SK-N-DZ (cell line): ENCODE measurements at places on chromosomes 13 and 19.

- no peak for DNase-seq
These were observed 43.0 kb downstream of the METTL21C start for GRCh38 chr13:102651892-102652291.

DNA sequence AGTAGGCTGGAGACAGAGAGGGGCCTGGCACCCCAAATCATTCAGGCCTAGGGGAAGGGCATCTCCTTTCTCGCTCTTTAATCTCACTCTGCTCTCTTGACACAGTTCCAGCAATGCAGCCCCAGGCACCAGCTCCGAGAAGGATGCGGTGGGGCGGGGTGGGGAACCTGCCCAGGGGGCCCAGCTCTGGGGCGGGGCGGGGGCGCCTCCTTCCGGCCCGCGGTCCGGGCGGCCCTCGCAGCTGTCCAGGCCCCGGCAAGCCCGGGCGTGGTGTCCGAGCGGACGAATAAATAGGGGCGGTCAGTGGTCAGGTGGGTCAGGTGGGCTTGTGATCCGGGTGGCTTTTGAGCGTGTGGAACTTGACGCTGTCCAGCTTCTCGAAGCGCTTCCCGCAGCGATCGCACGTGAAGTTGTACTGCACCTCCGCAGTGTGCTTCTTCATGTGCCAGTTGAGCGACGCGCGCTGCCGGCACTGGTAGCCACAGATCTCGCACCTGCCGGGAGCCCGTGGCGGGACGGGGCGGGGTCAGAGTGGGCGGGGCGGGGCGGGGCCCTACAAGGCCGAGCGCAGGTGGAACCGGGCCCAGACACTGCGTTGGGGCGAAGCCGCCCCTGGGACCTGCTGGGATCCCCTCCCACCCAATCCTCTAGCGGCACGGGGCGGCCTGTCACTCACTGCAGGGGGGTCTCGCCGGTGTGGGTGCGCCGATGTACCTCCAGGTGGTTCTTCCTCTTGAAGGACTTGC is 2.7 kb upstream of the ELAVL3 start:
- DNase-seq: no peak

GRCh38 chr13:98977568-98978265 is at the start of gene DOCK9:
DOCK9 (minus strand) TSS chr13:98978064; CDS start chr13:98977909, 155 bp downstream.
- no peak for DNase-seq

- DNase-seq: no peak
These were observed 1.4 kb downstream of the DUXA start for GRCh38 chr19:57165846-57166245.
